ENCODE measurements at places on chromosomes 12 and 14.

GRCh38 chr14:96806836-96807235 lies 9.7 kb downstream of the VRK1 start:
- no peak for DNase-seq

- no peak for DNase-seq
Observed at GRCh38 chr12:3035171-3035570, 42.0 kb upstream of the TSPAN9 start.

GRCh38 chr12:2347844-2348481 lies 295.2 kb downstream of the CACNA1C start:
- no peak for DNase-seq

GRCh38 chr12:78739653-78740052 lies 124.9 kb upstream of the SYT1 start:
- DNase-seq = no peak

DNA sequence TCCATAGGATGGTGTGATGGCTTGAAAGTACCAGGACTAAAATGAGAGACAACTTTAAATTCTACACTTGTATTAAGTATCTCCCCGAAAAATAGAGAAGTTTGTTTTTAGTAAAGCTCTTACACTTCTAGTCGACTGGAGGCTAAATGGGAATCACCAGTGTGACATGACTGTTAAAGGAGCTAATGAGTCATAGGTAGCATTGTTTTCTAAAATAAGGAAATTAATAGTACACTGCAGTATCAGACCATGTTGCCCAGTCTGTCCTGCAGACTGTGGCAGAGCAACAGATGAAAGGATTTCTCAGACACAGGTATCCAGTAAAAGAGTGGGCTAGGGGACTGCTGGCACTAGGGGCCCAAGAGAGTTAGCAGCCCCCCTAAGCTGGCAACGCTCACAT lies 140.1 kb downstream of the TMEM117 start:
- DNase-seq = no peak

DNA sequence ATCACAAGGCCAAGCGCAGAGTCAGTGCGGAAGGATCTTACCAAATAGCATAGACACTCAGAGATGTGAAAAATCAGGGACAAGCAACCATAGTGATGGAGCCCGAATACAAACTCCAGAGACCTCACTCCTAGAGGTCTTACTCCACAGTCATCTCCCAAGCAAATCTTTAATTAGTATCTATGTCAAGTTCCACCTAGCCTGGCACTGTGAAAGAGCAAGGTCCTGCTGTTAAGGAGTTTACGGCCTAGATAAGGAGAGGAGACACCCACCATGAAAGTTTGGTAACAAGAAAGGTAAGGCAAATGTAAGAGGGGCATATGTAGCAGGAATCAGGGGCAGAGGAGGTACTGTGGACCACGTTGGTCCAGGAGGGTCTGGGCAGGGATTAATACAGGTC lies 7.4 kb upstream of the PLEKHG6 start:
- DNase-seq = no peak

- DNase-seq = peak; percentile 1
Observed at GRCh38 chr12:125099409-125099782, 34.2 kb downstream of the AACS start.

DNA sequence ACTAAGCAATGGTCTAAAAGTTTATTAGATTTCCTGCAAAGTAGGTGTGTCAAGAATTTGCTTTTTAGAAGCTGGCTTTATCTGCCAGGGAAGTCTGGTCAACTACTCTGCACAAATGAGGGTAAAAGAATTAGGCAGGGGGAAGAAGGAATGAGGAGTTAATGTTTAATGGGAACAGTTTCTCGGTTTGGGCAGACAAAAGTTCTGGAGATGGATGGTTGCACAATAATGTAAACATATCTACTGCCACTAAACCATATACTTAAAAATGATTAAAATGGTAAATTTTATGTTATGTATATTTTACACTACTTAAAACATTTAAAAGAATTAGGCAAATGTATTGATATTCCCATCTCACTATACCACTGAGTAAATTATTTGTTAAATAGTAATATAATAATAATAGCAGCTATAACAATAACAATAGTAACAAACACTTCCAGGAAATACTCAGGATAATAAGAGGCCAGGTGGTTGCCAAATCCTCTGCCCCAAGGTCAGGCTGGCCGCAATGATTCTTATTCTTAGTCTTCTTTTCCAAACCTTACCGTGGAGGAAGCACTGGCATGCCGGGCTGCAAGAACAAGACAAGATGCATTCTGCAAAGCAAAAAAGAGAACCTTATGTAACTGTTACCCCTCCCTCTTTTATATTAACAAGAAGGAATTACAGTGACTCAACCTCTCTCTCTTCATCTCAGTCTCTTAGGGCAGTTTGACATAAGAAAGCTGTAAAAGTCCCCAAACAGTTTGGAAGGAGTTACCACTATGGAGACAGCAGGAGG lies 13.9 kb downstream of the CS start:
- DNase-seq = no peak

DNA sequence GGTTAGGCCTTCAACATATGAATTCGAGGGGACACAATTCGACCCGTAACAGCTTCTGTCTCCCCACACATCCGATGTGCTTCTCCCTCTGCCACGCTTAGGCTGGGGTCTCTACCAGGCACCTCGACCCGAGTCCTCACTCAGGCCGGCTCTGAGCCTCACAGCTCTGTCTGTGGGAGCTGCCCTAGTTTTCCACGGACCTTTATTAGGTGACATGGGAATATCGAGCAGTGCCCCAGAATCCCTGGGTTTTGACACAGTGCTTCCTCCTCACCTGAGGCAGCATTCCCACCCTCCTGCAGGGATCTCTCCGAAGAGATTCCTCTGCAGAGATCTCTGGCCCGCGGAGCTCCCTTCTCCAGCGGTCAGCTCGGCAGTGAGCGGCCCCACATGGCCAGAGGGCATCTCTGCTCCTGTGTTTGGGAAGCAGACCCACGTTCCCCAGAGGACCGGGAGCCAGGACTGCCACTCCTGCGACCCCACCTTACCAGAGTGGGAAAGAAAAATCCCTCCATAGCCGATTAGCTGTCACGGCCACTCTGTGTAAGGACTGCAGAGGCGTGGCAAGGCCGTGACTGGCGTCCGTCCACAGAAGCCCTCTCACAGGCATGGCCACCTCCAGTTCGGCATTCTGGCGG lies 21.2 kb downstream of the ZBTB42 start:
- DNase-seq = no peak

- no peak for DNase-seq
Observed at GRCh38 chr12:50677858-50678257, 86.0 kb upstream of the ATF1 start.

DNA sequence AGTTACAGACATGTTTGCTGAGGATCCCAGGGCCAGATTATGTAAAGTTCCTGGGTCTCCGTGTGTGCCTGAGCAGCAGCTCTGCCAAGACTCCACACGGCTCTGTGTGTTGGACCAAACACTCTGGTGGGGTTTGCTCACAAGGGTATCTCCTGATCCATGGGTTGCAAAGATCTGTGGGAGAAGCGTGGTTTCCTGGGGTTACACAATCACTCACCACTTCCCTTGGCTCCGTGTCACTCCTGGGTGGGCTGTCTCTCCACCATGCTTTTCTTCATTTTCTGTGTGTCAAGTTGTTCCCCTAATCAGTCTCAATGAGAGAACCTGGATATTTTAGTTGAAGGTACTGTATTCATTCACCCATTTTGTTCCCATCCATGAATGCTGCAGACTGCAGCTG lies 1088.8 kb downstream of the FSCB start:
- DNase-seq = no peak

- DNase-seq = no peak
Observed at GRCh38 chr14:52458721-52459085, 93.6 kb downstream of the TXNDC16 start.

GRCh38 chr12:89497005-89497404 lies 27.6 kb downstream of the GALNT4 start:
- no peak for DNase-seq

GRCh38 chr12:111298582-111299436 lies 70.1 kb downstream of the PHETA1 start:
- DNase-seq = peak; percentile 68

DNA sequence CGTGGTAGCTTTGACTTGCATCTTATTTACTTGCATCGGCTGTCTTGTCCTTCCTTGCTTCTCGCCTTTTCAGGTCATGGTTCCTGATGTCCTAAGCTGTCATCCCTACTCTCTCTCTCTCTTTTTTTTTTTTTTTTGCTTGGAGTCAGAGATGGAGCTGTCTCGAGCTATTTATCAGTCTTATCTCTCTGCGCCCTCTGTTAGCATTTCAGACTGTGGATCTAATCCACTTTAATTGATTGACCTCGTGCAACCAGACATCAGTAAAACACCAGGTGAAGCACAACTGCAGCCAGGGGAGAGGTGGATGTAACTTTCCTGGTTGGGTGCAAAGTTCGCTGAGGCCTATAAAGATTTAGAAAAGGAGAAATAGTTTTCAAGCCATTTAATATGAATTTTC lies 554.8 kb downstream of the DIO2 start:
- DNase-seq = no peak

Measured in pancreas (tissue), 10 donors.